Suppressor macrophage (primary cell): ENCODE measurements at places on chromosomes 16 and 17.

DNA sequence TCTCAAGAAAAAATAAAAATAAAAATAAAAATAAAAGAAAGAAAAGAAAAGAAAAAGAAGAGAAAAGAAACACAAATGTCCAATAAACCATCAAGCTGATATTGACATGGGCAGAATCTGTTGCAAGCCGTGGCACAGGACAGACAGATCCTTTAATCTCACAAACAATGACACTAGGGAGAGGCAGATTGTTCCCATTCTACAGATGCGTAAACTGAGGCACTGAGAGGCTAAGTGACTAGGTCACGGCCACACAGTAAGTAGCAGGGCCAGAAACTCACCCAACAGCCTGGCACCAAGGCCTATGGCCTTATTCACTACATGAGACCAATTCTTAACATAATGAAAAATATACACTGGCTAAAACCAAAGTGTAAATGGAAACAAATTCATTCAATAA, 28.3 kb upstream of the ZFP90 start:
- DNase-seq = no peak

DNA sequence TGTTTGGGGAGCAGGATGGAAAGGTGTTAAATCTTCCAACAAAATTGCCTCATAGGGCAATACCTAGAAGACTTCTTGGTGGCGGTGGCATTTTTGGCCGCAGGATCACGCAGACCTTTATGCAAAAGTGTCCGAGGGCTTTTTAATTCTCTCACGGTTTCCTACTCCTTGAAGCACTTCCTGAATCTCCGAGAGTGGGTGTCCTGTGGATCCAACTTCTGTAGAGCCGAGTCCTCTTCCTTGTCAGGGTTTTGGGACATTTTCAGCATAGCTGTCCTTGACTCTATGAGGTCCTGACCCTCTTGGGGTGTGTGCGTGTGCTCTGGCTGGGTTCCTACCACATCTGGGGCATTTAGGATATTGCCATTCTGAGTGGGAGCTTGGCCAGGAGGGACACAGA, 31.7 kb downstream of the IL21R start:
- no peak for DNase-seq

DNA sequence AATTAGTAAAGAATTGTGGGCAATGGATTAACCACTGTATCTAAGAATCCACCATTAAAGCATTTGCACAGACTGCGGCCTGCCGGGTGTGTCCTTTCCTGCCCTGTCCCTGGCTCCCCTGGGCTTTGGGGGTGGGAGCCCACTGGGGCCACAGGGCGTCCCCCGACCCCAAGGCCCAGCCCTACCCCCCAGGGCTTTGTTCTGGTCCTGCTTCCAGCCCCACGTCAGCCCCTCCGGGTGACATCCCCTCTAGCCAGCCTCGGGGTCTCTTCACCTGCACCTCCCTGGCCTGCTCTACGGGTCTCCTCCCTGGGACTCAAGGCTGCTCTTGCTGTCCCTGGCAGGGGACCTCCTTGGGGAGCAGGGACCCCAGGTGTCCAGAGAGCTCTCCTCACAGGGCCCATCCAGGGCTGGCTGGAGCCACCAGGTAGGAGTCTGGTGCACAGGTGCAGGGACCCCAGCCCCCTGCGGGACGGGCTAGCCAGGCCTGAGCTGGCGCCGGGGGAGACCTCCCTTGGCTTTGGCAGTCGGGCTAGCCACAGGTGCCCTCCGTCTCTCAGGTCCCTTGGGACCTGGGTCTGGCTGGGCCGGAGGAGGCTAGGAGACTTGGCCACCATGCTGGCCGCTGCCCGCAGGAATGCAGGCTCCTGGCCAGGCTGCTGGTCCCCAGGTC, 6.4 kb upstream of the BAIAP3 start:
- DNase-seq = no peak

- peak; percentile 84 for DNase-seq
Measured at GRCh38 chr17:35433075-35433894, 985 bp upstream of the SLFN12 start.

- DNase-seq = no peak
Measured at GRCh38 chr17:676060-676700, 38.5 kb downstream of the VPS53 start.
